NK-92 treated with Interleukin-12 subunit alpha and Interleukin-12 subunit beta, amount 100 ng/mL, for 24 hours (cell line): ENCODE measurements at places on chromosomes 3 and 15.

DNA sequence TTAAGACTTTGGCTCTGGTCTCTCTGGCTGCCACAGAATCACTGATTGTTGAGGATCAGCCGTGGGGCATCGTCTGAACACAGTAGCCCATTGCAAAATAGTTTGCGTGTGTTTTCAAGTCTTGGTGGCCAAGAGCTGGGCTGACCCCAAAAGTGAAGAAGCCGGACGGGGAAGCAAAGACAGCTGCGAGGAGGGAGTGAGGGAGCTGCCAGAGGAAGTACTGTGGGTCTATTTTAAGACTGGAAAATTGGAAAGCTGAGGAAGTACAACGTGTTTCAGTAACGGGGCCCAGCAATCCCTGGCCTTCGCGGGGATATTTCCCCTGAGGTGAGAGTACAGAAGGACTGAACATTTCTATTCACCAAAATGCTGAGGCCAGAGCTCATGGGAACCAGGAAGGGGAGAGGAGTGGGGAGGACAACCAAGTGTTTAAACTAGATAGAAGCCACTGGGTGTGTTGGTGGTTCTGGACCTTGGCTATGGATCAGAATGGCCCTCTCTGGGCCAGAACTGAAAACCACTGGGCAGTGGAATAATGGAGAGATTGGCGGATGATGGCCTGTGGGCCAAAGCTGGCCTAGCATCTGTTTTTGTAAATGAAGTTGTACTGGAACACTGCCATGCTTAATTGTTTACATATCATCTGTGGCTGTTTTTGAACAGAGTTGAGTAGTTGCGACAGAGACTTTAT is 34.1 kb upstream of the LIMD1 start:
- DNase-seq: no peak

GRCh38 chr3:49124991-49125670 is 4.5 kb upstream of the USP19 start:
- DNase-seq: no peak

DNA sequence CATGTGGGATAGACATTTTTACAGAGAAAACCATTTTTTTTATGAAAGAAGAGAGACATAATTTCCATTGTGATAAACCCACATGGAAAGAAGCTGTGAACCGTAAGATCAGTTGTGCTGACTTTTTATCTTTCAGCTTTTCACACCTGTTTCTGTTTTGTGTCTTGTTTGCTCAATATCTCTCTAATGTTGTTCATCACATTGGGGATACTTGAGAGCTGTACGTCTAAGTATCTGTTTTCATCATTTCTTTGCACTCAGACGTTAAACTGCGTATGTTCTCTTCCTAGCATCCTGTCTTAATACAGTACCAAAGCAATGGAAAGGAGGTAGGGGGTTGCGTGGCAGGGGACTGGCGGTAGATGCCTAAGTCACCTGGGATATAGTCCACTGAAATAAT is 449.0 kb downstream of the NAALADL2 start:
- no peak for DNase-seq

- DNase-seq: no peak
These were observed 190.7 kb upstream of the CNTN6 start for GRCh38 chr3:901953-902778.

- no peak for DNase-seq
These were observed 121.2 kb downstream of the TLE3 start for GRCh38 chr15:69976366-69976994.

DNA sequence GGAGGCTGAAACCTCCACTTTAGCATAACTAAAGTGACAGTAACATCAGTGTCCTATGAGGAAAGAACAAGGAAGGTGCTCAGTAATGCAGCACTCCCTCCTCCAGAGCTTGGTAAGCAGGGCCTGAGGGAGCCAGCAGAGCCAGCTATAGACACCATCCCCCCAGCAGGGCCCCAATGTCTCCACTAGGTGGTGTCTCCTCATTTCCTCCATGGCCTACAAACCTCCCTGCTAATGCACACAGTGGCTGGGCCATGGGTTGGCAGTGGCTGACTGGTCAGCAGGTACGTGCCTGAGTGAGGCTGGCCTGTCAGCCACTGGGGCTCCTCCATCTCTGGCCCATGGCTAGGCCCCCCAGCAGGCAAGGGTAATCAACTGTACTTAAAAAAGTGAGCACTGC is 13.6 kb downstream of the MRPS25 start:
- no peak for DNase-seq

DNA sequence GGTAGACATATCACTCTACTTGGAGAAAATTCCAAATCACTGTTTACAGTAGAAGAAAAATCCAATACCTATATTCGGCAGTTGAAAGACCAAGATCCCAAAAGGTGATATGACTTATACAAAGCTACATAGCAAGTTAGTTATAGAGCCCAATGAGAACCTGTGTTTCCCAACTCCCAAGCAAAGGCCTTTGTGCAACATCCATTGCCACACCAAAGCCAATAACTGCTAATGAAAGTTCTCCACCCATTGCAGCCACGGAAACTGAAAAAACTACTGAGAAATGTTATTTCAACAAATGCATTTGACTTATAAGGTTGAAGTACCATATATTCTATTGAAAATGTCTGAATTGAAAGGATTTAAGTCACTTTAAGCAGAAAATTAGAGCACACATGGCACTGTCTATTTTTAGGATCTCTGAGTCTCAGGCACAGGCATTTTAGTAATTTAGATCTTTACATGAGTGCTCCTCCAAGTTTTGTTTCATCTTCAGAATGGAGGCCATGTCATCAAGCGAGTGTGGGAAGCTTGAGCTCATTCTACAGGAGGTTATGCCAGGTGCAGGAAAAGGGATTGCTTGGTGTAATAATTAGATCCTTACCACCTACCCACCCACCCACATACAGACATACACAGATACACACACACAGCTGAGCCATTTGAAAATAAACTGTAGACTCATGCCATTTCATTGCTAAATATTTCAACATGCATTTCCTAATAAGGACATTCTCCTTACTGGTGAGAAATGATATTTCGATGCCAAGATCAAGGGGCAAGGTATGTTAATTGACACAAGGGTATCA is 19.7 kb upstream of the ANO10 start:
- no peak for DNase-seq

- no peak for DNase-seq
These were observed 488.4 kb downstream of the NR2F2 start for GRCh38 chr15:96818861-96819260.

DNA sequence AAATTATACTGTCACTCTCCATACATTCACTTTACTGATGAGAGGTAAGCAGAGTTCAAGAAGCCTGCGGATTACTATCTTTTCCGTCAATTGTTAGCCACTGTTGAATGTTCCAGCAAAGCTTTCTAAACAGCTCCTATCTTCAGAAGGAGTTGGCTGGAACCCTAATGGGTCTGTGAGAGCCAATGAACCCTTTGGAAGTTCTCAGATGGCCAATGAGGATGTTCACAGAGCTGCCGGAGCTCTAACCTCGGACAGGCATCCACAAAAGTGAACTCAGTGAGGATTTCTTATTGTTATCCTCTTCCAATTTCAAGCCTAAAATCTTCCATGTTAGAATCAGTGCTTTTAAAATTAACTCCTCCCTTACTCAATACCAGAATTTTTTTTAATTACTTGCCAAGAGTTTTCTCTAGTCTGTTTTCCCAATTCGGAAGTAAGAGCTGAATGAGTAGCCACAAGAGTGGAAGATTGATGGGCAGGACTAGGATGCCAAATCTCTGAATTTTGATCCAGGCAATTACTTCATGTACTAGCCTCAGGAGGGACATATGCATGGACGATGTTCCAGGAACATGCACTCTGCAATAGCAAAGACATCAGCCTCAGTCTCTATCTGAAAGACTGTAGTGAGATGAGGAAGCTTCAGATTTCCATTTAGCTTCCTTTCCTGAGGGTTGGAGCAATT is 78.1 kb downstream of the AGBL1 start:
- DNase-seq: no peak

GRCh38 chr3:44892689-44893088 is 18.3 kb downstream of the TGM4 start:
- no peak for DNase-seq

DNA sequence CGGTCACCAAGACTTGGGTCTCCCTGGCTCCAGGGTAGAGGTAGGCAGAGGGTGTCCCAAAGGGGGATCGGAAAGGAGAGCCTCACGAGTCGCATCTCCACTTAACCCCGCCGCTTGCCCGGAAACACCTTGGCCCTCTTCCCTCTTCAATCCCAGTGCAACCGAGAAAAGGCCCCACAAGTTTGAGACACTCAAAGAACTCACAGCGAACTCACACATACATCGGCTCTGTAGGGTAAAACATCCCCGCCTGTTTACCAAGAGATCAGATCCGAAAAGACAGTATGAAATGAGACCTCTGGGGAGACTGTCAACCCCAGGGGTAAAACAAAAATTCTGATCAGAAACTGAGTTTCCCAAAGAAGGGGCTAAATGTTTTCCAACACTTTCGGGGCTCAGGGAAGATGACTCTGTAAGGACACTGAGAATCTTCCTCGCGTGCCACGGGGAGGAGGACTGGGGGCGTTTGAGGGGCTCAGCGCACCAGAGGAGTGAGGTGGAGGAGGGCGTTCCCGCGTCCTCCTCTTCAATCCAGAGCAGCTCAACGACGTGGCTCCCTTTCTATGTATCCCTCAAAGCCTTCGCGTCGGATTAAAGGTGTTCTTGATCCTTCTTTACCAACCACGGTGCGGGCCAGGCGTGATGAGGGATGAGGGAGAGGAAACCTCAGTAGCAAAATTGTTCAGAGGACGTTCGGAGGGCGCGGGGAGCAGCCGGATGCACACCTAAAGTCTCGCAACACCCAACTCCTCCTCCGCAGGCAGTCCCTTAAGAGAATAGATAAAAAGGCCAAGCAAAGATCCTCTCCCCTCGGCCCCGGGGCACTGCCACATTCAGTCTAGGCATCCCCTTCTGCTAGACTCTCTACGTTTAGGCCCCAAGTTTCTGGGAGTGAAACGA is 3.7 kb downstream of the WNT5A start:
- no peak for DNase-seq

- DNase-seq: no peak
These were observed 222.3 kb downstream of the ZMAT3 start for GRCh38 chr3:178849199-178849910.

- no peak for DNase-seq
These were observed 25.6 kb upstream of the NR2E3 start for GRCh38 chr15:71784719-71785118.

- DNase-seq: no peak
These were observed 2.8 kb downstream of the SEMA4B start for GRCh38 chr15:90203922-90204321.

DNA sequence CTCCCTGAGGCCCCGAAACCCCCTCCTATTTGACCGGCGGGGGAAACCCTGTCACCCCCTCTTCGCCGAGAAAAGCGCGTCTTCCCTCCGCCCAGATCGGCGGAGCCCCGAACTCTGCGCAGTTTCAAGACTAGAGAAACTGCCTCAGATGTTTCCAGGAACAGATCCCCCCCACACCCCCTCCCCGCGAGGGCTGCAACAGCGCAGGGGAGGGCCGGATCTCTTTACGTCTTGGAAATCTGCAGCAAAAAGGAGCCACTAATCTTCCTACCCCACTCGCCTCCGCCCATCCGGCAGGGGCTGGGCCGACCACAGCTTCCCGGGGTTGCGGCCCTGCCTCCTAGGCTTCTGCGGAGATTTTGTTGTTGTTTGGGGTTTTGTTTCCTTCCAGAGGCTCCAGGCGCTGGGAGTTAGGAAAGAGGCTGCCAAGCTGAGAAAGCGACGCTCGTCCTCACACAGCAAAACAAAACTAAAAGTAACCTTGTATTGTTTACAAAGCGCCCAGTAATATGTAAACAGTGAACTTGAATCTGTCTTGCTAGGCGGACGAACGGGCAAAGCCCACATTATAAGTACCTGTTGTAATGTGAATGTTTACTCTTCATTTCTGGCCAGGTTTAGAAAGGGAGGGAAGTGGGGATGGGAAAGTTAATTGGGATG is 2.2 kb downstream of the FOXB1 start:
- DNase-seq: peak; percentile 53

DNA sequence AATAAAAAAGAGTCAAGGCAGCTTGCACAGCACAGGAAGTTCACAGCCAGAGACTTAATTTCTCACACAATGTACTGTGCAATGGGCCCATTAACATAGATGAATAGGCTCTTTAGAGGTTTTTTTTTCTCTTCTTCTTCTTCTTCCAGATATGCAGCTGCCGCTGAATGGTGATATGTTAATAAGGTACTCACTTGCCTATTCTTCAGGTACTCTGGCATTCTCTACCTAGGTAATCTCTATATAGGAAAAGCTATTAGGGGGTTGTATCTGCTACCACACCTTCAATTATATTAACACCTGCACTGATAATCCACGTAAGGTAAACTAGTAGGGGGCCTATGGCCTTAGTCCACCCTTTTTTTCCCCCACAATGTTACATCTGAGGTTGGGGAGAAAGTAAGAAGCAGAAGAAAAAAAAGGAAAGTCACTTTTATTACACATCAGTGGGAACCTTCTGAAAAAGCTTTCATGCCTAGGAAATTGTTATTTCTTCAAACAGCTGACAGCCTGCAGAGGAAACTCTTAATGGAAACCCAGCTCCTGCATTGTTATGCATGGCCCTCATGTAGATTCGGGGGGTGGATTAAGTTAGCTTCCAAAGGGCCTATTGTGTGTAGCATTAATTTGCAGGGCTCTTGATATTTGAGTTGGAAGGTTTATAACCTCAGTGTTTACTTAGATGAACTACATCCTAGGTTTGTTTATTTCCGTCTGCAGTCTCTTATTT is 525.5 kb downstream of the ZIC1 start:
- no peak for DNase-seq

DNA sequence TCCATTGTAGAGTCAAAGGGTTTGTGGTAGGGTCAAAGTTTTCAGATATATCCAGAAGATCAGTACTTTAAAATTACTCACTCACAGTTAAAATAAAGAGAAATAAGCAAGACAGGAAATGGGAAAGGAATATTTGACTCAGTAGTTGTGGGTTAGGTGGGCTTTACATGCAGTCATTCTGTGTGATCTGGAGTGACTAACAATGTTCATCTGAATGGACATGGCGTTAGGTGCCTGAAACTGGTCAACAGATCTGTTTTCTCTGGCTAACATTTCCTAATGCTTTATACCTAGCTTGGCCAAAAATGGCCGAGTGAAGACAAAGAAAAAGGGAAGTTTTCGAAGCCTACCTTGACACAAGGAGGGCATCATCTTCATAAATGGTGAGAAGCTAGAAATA is 133.4 kb upstream of the SATB1 start:
- no peak for DNase-seq

DNA sequence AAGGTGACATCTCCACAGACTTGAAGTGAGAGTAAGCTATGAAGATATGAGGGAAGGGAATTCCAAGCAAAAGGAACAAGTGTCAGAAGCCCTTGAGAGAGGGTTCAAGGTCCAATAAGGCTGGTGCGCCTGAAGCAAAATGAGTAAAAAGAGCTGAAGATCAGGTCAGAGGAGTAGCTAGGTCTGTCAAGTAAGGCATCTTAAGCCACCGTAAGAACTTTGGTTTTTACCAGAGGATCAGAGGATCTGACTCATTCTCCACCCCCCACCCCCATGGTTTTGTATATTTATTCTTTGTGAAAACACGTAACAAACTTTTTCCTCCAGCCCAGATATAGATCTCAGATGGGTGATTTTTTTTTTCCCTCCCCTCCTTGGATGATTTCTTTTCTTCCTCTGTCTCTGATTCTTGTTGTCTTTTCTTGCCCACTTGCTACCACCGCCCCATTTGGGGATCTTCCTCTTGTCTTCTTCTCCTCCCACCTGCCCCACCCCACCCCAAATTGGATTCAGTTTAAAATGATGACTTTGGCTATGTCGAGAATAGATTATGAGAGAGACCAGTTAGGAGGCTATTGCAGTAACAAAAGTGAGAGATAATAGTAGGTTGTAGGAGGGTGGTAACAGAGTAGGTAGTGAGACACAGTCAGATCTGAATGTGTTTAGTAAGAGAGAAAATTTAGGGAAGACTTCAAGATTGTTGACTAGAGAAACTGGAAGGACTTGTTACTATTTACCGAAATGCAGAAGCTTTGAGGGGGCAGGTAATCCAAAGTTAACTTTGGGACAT is 6.1 kb downstream of the TRMT10C start:
- no peak for DNase-seq
